ENCODE measurements at places on chromosomes 12 and 14. TPM values are rescaled to one million over a fixed set of nuclear protein-coding genes. Genes with fewer than 3 reads are reported as not detected.

DNA sequence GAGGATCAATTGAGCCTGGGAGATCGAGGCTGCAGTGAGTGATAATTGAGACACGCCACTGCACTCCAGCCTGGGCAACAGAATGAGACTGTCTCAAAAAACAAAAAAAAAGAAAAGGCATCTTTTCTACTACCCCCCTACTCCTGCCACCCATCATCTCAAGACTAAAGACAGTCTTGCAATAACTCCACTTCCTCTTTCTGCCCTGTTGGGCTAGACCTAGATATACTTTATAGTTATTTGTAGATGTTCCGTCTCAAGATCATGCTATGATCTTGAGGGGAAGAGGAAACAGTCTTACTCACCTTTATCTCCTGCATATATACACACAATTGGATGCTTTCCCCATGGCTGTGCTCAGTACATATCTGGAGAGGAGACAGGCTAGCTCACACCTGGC is 12.1 kb upstream of the ESPL1 start:
- H3K27me3 ChIP-seq = no peaks in the 10 kb centered on the region
- no peak overlapping the region for H3K4me3 ChIP-seq
- DNase-seq = no peak

DNA sequence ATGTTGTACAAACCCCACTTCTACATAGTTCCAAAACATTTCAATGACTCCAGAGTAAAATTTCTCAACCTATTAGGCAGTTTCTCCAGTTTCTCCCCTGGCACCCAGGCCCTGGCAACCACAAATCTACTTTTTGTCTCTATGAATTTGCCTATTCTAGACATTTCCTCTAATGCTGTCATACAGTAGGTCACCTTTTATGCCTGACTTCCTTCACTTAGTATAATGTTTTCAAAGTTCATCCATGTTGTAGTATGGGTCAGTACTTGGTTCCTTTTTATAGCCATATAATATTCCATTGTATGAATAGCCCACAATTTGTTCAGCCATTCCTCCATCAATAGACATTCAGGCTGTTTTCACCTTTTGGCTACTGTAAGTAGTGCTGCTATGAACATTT is 67.0 kb downstream of the SPRING1 start:
- no peak overlapping the region for H3K27ac ChIP-seq
- H3K4me1 ChIP-seq = peaks cover 45% of the 10 kb centered on the region
- DNase-seq = no peak
- H3K4me3 ChIP-seq = no peak overlapping the region
- no peaks in the 10 kb centered on the region for H3K27me3 ChIP-seq
- no peaks in the 10 kb centered on the region for H3K36me3 ChIP-seq

DNA sequence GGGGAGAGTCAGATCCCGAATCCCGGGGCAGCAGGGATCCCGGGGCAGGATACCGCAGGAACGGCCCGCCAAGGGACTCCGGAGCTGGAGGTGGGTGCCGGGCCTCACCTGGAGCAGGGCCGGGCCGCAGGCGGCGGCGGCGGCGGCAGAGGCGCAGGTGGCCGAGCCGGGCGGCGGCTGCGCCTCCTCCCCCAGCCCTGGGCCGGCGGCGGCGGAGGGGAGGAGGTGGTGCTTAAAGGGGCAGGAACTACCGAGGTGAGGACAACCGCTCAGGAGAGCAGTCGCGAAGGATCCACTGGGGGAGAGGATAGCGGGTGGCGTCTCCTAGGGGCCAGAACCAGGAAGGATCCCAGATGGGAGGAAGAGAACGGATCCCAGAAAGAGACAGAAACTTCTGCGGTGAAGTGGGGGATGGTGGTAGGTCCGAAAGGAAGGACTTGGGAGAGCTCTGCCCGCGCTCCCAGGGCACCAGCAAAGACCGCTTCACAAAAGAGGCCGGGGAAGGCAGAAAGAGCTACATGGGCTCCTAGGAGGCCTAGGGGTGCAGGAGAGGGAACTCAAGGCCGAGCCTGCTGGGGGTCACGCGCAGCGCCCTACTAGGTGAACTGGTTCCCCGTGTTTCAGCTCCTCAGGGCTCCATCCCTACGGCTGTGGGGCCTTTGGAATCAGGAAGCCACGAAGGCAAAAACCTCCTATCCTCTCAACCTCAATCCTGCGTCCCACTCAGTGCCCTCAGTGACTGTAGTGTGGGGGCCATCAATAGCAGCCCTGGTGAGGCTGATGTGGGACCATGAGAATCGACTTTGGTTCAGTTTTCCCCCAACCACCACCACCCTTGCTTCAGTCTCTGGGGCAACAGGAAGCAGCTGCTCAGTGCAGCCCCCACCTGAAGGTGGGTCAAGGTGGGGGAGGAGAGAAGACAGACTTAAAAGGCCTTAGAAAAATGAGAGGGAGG is 5.0 kb upstream of the BAZ2A start:
- H3K27me3 ChIP-seq = no peaks in the 10 kb centered on the region
- peaks cover 78% of the 10 kb centered on the region for H3K4me1 ChIP-seq
- peaks cover 28% of the 10 kb centered on the region for H3K36me3 ChIP-seq
- peak overlapping the region; percentile 94 for H3K4me3 ChIP-seq

Gene CLEC4A
- not detected for total RNA-seq

Gene MMP19
- total RNA-seq = not detected
